Epithelial cell of alveolus of lung (primary cell): ENCODE measurements at places on chromosomes 1 and 21. TPM values are rescaled to one million over a fixed set of nuclear protein-coding genes. Genes with fewer than 3 reads are reported as not detected.

Gene VCAM1
- 15.0 and 35.4 TPM in 2 replicates for total RNA-seq

Gene PTTG1IP
- 221 and 345 TPM in 2 replicates for total RNA-seq

Gene PLPPR4
- 0.13 and 0.24 TPM in 2 replicates for total RNA-seq

Gene EIF2D
- 43.3 and 58.4 TPM in 2 replicates for total RNA-seq

Gene DIO1
- not detected in 2 replicates for total RNA-seq

Gene KCNE1
- total RNA-seq, result not detected in 2 replicates

Gene RAB3B
- total RNA-seq, result 3.9 and 13.1 TPM in 2 replicates

Gene AQP10
- total RNA-seq, result under 0.01 TPM in 1 of 2 replicates, not detected in the other

Gene NTMT2
- total RNA-seq, result not detected in 2 replicates

Gene CD1D
- total RNA-seq, result 7.8 and 17.6 TPM in 2 replicates

Gene LMX1A
- total RNA-seq, result not detected in 2 replicates

Gene CFHR4
- not detected in 2 replicates for total RNA-seq

Gene OR2L8
- not detected in 2 replicates for total RNA-seq

Gene SETDB1
- total RNA-seq, result 20.0 and 24.9 TPM in 2 replicates

Gene TBX19
- total RNA-seq, result 0.26 and 0.96 TPM in 2 replicates

Gene TMEM200B
- total RNA-seq, result 21.1 and 28.7 TPM in 2 replicates

Gene THEMIS2
- 12.8 and 14.2 TPM in 2 replicates for total RNA-seq

Gene LRRC38
- 0.39 TPM in 1 of 2 replicates, not detected in the other for total RNA-seq

Gene TRIM67
- not detected in 2 replicates for total RNA-seq

Gene C1orf141
- total RNA-seq, result not detected in 2 replicates

Gene CYYR1
- 1.4 and 4.2 TPM in 2 replicates for total RNA-seq

Gene NBPF10
- total RNA-seq, result 0.96 and 1.0 TPM in 2 replicates

Gene ALX3
- total RNA-seq, result not detected in 2 replicates

Gene SPAG17
- total RNA-seq, result not detected in 2 replicates
